ENCODE measurements at places on chromosomes 7 and 10. TPM values are rescaled to one million over a fixed set of nuclear protein-coding genes. Genes with fewer than 3 reads are reported as not detected.

DNA sequence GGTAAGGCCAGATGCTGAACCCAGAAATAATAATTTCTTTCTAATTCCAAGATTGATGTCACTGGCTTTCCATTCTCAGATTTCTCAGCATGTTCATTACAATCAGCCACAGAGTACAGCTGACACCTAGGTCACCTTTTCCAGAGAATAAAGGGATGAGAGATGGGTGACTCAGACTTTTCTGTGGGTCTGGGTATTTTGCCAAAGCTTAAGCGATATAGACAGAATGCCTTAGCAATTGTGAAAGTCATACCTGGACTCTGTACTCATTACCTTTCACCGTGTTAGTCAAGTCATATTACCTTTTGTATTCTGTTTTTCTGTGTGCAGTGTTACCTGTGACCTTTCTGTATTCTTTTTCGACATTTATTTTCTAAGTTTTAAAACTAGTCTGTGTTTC is 10.6 kb upstream of the PRTFDC1 start:
- DNase-seq = no peak

GRCh38 chr7:151883857-151884256 is 6.9 kb upstream of the PRKAG2 start:
- DNase-seq = no peak

GRCh38 chr10:74051736-74052342 is 53.9 kb downstream of the VCL start:
- no peak for DNase-seq

PLPP4 gene
- 6.3 TPM for polyA plus RNA-seq

- no peak for DNase-seq
Measured at GRCh38 chr7:20019757-20020432, 197.3 kb downstream of the MACC1 start.

REPIN1 gene
- polyA plus RNA-seq = 80.5 TPM

PLAC9 gene
- polyA plus RNA-seq = 29.3 TPM

DNA sequence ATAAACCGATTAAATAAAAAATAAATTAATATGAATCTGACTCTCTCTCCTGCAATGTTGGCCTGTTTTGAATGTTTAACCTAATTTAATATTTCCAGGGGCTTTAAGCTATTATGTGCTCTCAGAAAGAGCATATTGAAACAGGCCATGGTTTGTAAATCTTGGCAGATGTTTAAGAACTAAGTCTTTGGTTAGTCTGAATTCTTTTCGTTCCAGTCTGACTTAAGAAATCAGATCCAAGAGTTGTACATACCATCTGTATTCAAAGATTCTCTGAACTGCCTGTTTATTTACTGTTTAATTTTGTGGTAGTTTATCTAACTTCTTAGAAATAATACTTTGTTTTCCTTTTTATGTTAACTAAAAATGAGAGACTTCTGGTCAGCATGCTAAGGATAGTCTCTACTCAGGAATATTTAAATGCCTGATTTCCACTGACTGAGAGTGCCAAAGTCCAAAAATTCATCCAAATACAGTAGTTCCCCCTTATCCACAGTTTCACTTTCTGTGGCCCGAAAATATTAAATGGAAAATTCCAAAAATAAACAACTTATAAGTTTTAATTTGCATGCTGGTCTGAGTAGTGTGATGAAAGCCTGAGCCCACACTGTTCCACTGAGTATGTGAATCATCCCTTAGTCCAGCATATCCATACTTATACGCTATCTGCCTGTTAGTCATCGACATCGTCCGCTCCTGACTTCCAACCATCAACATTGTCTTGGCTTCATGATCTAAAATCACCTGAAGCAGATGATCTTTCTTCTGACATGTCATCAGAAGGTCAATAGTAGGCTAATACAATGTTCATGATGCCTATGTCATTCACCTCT is 238.1 kb upstream of the CSTF2T start:
- DNase-seq = no peak

GRCh38 chr7:98881561-98882315 is 3.4 kb downstream of the TRRAP start:
- DNase-seq = no peak

DNA sequence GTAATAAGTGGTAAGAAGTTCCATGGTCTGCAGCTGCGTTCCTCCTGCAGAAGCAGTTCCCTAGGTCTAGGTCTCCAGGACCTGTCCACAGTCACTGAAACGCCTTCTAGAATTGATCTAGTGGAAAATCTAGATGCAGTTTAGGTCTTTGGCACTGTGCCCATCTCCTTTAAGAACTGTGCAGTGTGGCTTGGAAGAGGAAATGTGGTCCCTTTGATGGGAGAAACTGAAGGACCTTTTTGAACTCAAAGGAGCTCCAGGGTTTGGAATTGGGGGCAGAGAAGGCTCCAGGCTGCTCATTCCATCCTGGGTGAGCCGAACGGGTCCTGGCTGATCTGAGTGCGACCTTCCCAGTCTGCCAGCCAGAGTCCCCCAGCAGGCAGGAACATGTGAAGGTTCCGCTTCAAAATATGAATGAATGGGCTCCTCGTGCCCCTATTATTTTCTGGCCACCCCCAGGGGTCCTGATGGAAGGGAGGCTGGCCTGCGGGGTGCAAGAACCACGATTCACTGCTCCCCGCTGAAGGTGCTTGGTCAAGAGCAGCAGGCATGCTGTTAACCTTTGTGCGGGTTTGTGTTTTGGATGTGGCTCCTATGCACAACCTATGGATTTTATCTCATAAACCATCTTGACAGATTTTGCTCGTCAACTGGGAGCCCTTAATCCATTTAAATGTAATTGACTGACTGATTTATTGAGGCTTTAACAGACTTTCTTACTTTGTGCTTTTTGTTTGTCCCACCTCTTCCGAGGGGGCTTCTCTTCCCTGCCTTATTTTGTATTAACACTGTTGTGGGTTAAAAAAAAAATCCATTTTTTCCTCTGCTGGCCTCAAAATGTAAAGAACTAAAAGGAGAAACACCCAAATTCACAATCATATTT is 36.7 kb downstream of the ZNF467 start:
- DNase-seq = no peak

DNA sequence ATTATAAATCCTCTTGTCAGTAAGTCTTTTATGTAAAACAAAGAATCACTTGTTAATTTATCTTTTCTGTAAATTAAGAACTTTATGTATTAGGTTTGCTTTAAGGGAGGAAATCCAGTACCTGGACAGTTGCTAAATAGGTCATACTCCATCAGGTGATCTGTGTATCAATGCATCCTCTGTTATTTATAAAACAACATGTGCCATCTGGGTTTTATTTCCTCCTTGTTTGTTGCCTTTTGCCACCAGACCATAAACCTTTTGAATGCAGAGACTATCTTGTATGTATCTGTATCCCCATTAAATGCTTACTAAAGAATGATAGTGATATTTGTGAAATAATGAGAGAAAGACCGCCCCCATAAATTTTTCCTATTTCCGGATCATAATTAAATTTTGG is 70.0 kb downstream of the SLC35B4 start:
- no peak for DNase-seq

TMEM213 gene
- polyA plus RNA-seq = 35.2 TPM

PRSS1 gene
- not detected for polyA plus RNA-seq

Measured in renal cortex interstitium (tissue), 15 donors.